CD4-positive, alpha-beta T cell treated with Interleukin-12 subunit alpha and Interleukin-12 subunit beta, for 1 hour (primary cell): ENCODE measurements at places on chromosomes 3 and 15.

DNA sequence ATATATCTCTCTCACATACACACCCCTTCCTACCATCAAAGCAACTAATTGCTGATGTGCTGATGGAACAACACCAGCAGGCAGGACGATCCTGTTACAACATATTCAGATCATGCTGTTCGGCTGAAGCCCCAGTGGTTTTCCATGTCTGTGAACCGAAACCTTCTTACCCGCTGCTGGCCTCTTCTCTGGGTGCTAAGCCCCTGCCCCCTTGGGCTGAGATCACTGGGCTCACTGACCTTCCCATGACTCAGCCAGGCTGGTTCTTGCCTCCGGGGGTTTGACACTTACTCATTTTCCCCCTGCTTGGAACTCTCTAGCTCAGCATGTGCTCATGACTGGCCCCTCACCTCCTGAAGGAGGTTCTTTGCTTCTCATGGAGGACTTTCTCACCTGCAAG lies 122.0 kb upstream of the RGMA start:
- DNase-seq, result no peak

DNA sequence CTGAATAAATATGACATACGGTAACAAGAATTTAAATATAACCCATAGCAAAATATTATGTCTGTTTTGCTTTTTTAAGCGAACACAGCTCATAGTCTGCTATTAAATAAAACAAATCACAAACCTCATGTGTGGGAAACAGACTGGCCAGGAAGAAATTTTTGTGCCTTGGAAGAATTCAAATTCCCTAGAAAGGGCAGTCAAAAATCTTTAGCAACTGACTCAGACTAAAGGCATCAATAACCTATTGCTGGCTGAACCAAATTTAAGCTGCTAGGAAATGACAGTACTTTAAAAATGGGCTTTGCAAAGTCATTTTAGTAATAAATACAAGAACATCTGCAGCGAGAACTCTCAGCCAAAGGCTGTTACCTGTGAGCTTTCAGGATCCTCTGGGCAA lies 151.4 kb downstream of the PLD1 start:
- no peak for DNase-seq

DNA sequence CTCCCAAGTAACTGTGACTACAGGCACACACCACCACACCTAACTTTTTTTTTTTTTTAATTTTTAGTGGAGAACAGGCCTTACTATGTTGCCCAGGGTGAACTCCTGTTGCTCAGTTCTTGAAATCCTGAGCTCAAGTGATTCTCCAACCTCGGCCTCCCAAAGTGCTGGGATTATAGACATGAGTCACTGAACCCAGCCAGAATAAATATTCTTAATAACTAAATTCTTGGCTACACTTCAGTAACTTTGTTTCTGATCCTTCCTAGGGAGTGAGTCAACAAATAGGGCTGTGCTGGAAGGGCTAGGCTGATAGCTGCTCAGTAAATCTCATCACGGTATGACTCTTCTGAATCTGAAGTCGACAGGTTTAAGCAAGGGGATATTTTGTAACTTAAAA lies 56.6 kb downstream of the P3H2 start:
- DNase-seq, result no peak

- DNase-seq, result no peak
Observed at GRCh38 chr3:193714523-193715137, 121.6 kb downstream of the OPA1 start.

DNA sequence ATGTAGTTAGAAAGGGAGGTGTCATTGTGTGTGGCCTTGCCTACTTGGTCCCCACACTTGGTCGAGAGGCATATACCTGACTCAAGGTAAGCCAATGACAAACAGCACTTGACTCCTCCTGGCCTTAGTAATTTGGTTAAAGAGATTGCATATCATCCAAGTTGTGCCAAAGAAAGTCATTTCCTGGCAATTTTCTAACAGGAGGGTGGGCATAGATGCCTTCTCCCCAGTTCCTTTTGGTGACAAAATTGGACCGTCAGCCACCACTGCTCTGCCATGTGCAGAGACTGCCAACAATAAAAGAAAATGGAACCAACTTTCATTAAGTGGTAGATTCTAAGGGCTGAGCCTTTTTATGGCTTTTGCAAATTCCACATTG lies 7.9 kb upstream of the LEKR1 start:
- DNase-seq, result no peak

DNA sequence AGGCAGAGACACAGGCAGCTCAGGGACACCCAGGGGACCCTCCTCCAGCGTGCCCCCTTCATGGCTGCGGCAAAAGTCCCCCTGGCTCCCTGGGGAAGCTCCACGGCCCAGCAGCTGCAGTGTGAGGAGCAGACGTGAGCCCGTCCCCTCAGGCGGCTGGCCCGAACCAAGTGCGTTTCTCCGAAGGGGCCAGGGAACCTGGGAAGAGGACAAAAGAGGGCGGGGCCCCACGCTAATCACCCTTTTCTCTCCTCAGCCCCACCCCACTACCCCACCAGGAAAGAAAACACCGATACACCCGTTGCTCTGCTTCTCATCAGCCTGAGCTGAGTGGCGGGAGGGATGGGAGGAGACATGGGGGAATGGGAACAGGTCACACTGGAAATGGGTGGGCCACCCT lies at the start of gene MUC4:
Gene MUC4, minus strand, starts transcription at position 174 of the 400 bp plus-strand sequence. Its CDS starts 112 bp downstream, at position 62.
- DNase-seq, result no peak

DNA sequence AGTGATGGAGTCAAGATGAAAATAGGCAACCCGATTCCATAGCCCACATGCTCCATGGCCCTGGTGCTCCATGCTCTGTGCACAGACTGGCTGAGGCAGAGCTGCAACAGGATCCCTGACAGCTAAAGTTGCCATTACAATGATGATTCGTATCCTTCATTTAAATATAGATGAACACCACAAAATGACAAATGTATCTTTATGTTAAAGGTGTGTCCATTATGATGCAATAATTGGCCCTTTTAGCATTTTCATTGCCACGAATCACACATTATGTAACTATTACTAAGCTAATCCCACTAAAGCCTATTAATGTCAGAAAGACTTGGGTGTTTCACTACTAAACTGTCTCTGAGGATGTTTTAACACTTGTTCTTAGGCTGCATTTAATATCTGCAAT lies 270.2 kb upstream of the THBS1 start:
- DNase-seq, result no peak

DNA sequence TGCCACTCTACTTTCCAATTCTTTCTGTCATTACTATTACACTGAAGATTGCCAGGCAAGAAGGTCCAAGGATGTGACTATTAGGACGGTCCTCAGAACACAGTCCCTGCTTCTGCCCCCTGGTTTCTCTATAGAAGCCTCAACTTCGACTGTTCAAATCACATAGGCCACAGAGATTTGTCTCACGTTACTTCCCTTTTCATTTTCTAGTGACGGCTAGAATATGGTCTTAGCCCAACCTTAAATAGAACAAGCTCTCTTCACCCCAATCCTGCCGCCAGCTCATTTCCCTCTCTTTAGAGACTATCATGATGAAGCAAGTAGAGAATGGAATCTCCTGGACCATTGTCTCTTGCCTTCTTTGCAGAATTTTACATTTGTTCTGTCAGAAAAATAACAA lies 84.9 kb downstream of the TIGIT start:
- no peak for DNase-seq

DNA sequence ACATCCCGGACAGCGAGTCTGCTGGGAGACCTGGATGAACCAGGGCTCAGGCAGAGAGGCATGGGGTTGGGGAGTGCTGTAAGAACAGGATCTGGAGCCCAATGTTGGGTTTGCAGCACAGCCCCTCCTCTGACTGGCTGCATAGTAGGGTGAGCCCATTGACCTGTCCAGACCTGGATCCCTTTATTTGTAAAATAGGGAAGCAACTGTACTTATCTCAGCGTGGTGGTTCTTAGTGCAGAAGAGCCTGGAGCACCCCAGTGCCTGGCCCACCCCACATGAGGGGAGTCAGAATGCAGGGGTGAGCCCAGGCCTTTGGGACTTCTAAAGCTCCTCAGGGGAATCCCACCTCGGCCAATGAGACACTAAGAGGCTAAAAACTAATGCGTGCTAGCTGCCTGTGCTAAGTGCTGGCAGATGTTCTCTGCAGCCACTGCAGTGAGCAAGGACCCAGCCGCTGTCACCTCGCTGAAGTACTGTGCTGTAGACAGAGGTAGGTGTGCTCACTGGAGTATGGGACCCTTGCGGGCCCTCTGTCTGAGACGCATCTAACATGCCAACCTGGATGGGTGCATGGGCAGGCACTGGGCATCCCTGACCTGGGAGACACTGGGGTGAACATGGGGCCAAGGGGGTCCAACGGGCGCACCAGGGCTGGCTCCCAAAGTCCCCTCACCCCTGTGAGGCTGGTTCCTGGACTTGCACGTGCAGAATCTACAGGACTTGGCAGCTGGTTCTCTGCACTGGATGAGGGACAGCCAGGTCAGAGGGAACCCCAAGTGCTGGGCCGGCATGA lies 95.6 kb downstream of the ATP10A start:
- no peak for DNase-seq

DNA sequence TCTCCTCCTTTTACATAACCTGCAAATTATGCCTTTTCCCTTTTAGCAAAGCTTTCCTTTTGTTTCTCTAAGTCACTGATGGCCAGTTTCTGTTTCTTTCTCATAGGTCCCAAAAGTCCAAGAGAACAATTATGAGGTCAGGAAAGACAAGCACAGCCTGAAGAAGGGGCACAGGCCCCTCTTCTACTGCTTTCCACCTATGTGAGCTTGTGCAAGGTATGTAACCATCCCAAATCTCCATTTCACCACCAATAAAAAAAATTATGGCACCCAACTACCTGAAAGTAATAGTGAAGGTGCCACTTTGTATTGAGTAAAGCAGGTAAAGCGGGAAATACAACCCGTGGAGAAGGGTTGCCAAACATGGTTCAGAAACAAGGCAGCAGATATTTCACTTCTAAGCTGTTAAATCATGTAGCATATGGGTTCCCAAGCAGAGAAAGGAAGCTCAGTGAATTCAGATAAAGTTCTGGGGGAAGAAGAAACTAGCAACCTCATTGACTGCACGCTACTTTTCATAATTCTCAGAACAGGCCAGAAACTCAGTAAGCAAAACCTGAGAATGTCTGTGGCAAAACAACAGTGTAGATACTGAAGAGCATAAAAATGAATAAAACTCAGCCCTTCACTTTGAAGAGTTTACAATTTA lies 4.2 kb downstream of the PLOD2 start:
- no peak for DNase-seq

DNA sequence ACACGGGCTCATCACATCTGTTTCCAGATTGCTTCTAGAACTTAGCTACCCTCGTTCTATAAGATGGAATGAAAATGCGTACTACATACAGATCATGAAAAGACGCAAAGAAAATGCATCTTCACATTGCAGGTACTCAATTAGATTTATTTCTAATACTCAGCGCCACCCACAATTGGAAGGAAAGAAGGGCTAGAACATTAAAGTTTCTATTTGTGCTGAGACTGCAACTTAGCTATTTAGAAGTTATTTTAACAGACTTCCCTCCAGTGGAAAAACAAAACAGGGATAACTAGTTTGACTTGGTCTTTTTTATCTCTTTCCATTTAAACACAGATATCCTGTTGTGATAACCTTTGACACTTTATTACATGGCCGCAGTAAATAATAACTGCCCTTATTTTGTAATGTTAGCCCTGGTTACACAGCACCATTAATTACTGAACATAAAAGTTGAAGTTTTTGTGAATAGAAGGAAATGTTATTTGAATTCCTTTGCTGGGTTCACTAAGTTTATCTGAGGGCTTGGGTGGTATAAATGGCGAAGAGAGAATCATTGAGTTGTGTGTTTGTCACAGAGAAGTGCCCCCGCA lies 86.9 kb upstream of the SLC25A26 start:
- no peak for DNase-seq

DNA sequence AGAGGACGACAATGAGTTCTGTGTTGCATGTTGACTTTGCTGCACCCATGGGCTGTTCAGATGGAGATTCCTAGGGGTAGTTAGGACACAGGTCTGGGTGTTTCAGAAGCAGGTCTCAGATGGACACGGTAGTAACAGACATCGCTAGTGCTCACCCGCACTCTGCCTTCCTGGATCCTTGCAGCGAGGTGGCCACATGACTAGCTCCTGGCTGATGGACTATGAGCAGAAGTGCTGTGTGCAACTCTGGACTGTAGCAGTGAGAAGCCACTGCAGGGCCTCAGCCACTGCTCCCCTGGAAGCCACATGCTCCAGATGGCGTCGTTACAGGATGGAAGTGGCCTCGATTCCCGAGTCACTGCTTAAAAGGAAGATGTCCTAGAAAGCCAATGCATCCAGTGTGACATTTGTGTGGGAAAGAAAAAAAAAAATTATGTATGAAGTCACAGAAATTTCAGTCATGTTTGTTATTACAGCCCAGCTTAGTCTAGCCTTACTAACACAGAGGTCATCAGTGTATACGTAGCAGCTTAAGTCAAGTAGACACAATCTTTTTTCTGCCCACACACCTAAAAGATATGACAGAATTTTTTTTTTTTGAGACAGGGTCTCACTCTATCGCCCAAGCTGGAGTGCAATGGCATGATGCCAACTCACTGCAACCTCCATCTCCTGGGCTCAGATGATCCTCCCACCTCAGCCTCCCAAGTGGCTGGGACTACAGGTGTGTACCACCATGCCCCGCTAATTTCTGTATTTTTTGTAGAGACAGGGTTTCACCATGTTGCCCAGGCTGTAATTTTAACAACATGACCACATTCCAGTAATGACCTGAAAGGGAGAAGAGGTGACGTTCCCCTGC lies 95.3 kb downstream of the XXYLT1 start:
- DNase-seq, result no peak

- DNase-seq, result no peak
Observed at GRCh38 chr15:71713191-71713809, 97.1 kb upstream of the NR2E3 start.

DNA sequence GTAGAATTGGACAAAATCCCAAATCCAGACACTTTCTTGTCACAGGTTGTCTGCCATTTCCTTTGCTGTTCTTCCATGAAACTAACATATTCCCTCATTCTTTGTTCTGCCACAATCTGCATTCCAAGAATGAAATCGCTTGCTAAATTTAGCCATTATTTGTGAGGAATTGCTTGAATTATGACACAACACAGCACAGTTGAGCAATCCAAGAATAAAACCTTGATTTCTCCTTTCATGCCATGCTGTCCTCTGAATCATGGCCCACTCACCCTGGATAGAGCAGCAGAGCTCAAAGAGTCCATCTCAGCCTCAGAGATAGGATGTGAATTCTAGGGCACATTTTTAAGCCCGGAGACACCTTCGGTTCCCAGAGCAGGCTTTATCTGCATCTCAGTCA lies 35.2 kb upstream of the GREM1 start:
- no peak for DNase-seq

- DNase-seq, result no peak
Observed at GRCh38 chr3:4680227-4680691, 187.1 kb downstream of the ITPR1 start.

GRCh38 chr3:190361791-190362190 lies 26.2 kb upstream of the CLDN16 start:
- DNase-seq, result no peak
